Femur (tissue), 1 donor: ENCODE measurements at places on chromosomes 6 and 20.

- no peak for DNase-seq
Observed at GRCh38 chr6:14770040-14770439, 475.8 kb upstream of the JARID2 start.

GRCh38 chr6:141164042-141164743, 968.5 kb upstream of the GJE1 start:
- DNase-seq = no peak

- DNase-seq = no peak
Observed at GRCh38 chr20:64188682-64189529, 24.7 kb downstream of the MYT1 start.

DNA sequence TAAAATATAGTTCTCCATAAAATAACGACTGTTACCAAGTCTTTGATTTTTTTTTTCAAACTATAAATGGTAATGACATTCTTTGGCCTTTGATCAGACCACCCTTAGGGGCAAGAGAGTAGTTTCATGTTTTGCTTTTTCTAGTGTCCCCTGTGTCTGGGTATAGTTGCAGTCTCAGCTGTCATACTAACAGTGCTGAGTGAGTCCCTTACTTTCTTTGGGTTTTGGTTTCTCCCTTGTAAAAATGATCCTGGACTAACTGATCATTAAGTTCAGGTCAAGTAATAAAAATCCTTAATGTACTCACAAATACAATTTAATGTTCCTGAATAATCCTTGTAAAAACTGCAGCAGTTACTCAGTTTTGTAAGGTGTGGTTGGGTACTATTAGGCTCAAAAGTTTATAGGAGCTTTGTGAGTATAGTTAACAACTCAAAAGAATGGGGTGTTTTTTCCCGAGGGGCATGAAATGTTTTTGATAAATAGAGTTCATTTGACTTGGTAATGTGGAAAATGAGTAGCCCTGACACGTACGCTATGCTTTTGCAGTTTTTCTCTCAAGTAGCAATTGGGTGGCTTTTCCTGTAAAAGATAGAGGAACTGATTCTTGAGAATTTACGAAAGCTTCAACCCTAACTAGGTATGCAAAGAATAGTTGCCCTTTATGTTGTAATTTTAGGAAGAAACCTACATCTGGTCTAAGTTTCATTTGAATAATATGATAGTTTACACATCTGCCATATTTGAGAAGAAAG, 6.2 kb downstream of the PTPN1 start:
- no peak for DNase-seq

DNA sequence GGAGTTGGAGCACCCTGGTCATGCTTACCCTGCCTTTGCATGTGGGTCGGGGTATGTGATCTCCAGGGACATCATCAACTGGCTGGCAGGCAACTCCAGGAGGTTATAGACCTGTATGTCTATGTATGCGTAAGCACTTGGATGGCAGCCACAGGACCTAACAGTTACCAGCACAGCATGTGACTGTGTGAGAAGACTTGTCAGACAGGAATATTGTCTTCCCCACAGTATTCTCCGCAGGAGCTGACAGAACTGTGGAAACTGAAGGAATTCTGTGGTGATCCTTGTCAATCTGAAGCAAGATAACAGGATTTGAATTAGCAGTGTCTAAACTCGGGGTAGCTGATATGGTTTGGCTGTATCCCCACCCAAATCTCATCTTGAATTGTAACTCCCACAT, 59.2 kb downstream of the TMEM244 start:
- no peak for DNase-seq

- no peak for DNase-seq
Observed at GRCh38 chr6:168376811-168377483, 57.4 kb upstream of the DACT2 start.

DNA sequence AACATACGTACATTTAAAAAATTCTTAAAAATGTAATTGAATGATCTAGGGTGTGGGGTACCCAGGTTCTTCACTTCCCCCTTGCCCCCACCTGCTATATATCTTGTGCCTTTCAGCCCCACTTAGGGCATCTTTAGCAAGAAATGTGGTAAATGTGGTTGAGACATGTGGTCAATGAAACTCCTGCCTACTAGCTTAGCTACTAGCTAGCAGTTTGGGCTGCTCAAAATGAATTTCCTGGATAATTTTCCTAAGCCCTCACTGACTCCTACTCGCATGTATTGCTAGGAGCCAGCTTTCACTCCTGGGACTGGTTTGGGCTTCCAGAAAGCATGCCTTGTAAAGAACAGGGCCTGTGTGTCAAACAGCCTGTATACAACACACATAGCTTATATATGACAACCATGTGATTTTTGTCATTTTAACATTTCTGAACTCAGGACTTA, 257.3 kb downstream of the ATXN1 start:
- peak; percentile 68 for DNase-seq

- no peak for DNase-seq
Observed at GRCh38 chr6:168565112-168565511, 124.1 kb downstream of the SMOC2 start.

DNA sequence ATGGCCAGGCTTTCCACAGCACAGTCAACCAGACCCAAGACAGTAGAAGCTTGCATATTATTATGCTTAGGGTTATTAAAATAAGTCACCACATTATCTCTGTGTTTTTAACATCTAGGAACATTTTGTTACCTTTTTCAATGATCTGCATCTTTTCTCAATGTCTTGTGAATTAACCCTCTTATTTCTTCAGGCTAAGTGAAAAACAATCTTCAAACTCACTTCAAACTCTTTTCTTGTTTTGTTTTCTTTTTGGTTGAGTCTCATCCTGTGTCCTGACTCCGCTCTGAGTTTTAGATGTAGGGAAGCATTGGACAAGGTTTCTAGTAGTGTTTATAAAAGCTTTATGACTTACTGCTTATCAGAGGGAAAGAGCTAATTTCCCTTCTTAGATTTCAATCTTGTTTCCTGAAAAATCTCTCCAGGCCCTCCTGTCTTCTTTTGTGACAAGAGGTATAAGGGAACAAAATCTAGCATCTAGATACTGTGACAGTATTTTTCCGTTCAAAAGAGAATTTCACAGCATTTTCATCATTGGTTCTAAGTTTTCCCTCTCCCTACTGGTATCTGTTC, 26.2 kb downstream of the NOX3 start:
- no peak for DNase-seq

DNA sequence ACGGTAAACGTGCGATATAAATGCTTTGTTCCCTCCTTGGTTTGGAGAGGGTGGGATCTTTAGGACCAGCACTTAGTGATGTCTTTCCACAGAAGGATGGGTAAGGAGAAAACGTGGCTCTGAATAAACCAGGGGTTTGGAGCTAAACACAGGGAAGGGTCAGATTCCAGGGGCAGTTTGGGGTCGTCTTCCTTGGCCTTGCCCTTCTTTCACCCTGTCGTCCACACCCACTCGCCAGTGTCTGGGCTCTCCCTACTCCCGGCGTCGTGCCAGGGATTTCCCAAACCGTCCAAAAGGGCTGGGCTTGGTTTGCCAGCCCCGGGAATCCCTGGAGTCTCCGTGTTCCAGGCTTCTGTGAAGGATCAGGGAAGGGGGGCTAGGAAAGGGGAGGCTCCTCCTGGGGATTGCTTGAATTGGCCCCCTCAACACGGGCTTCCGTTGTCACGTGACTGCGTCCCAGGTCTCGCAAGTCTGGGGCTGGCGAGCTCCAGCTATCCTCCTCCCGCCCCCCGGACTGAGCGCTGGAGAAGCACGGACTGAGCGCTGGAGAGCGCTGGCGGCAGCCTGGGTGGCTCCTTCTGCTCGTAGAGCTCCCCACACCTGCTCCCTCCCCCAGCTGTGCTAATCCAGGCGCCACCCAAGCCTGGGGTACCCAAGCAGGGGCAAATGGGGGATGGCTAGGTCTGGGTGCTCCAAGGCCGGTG, 9.4 kb upstream of the ARMC12 start:
- DNase-seq = peak; percentile 87

- peak; percentile 68 for DNase-seq
Observed at GRCh38 chr20:62603021-62603906, 39.0 kb upstream of the SLCO4A1 start.

- no peak for DNase-seq
Observed at GRCh38 chr6:82693094-82693493, 329.5 kb downstream of the TPBG start.

DNA sequence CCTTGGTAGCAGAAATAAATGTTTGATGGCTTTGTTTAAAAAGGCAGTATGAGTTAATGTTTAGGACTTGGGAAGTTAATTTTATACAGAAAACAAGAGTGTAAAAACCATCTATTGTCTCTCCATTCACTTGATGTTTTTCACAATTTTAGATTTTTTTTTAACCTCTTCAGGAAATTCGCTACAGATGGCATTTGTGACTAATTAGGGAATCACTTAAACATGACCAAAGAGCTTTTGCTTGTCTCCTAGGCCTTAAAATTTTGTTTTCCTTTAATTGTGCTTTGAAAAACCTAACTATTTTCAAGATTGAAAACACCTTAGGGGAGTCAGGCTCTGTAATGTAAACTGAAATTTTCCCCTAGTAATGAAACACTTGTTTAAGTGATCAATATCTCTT, 17.3 kb downstream of the TULP4 start:
- DNase-seq = no peak

DNA sequence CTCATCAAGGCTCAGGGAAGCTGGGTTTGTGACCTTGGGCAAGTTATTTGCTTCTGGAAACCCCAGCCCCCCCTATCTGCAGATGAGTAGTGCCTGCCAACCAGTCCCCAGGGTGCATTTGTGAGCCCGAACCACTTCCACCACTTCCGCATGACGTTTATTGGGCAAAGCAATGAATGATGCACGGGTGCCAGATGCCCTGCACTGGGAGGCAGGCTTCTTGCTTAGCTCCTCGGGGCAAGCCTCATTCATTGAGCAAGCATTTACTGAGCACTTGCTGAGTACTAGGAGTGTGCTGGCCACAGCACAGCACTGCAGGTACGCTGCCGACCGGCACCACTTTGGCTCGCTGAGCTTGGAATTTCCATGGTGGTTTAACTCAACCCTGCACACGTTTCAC, 60.2 kb downstream of the GNAS-AS1 start:
- no peak for DNase-seq

- DNase-seq = no peak
Observed at GRCh38 chr20:50357783-50358161, 152.4 kb upstream of the PTPN1 start.

GRCh38 chr6:104413767-104414166, 446.0 kb downstream of the HACE1 start:
- no peak for DNase-seq

GRCh38 chr6:102415891-102416290, 1022.4 kb downstream of the GRIK2 start:
- DNase-seq = no peak

DNA sequence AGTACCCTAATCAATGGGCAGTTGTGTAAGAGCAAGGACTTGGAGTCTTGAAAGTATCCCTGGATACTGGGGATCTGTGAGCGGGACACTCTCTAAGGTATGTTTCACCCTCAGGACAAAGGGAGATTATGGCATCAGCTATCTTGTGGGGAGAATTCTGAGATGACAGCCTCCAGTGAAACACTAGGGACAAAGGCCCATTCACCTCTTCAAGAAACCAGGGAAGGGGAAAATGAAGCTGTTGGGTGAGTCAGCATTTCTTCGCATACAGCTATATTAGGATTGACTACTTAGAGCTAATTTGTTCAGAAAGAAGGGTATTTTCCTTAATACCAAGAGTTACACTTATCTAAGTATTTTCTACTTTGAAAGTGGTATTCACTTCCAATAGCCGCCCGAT, 35.9 kb downstream of the OPN5 start:
- DNase-seq = no peak

GRCh38 chr6:7910298-7910653, 312 bp downstream of the TXNDC5 start:
- DNase-seq = no peak

DNA sequence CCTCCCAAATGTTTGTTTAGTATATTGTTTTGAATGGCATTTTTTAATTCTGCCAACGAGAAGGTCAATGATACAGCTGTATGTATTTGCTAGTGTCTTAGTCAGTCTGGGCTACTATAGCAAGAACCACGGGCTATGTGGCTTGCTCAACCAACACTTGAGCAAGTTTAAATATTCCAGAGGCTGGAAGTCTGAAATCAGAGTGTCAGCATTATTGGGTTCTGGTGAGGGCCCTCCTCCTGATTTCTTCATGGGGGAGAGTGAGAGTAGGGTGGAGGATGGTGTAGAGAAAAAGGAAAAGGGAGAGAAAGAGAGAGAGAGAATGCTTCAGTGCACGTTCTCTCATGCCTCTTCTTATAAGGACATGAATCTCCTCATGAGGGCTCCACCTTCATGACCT, 144.6 kb downstream of the TSHZ2 start:
- no peak for DNase-seq

DNA sequence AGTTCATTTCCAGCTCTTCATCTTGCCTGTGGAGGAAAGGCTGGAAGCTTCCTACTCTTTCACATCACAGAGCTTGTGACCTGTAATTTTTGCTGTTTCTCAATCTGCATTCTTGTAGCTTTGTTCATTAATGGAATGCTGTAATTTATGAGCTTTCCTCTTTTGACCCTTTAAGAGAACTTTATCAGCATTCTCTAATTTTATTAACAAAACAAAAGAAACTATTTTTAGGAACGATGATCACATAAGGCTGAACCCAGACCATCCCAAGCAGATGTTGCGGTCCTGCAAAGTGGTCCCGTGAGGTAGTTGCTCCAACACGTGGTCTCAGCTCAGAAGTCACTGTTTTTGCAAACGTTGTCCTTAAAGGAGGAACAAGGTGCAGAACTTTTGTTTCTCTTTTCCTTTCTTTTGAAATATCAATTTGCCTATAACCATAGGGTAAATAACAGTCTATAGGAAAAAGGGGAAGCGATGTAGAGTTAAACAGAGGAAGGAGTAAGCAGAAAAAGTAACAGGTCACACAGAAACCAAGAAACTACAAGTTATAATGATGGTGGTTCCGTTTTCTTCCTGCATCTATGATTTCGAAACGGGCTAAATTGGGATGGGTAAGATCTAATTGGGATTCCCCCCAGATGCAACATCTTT, 121.3 kb upstream of the PHACTR1 start:
- DNase-seq = no peak

- no peak for DNase-seq
Observed at GRCh38 chr6:145245119-145245518, 490.2 kb downstream of the EPM2A start.

DNA sequence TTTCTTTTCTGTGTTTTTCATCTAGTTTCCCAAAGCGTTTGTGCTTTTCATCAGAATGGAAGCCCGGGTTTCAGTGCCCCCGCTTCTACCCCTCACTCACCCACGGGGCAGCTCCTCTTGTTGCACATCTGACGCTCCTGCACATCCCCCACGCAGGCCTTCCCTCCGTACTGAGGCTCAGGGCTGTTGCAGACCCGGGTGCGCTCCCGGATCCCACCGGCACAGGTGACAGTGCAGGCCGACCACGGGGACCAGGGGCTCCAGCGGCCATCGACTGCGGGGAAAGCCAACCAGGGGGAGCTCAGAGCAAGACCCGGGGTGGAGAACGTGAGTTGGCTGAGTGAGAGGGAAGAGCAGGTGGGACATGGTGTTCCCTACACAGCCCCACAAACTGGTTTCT, 19.0 kb downstream of the THBS2 start:
- peak; percentile 13 for DNase-seq
